ENCODE measurements at places on chromosomes 12 and 14.

DNA sequence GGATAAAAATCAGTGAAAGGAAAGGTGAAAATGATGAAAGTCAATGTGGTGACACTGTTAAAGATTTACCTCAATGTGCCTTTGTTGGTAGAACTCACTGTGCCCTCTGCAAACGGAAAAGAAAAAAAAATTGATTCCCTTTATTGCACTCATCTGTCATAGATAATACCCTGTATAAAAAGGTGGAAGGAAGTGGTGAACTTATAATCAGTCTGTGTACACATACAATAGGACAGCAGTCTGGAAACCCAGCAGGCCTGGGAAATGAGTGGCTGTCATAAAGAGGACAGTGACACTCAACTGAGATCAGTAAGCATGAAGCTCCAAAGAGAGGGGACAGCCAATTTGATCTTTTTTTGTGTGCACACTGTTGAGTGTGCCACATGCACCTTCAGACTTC lies 364.7 kb downstream of the NOVA1 start:
- no peak for DNase-seq

DNA sequence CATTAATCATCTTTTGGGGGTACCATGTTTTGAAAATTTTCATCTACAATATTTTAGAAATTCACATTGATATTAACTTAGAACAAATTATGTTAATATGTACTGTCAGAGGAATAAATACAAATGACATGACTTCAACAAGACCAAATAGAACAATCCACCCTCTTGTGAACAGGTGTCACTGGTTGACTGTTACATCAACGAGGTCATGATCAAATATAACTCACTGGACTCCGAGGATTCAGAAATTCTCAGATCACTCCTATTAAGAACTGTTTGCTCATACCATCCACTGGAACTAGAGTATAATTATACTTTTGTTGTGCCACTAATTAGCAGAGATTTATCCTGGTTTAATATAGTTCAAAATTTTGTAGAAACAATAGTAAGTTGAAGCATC lies 318.8 kb downstream of the PRKD1 start:
- no peak for DNase-seq

DNA sequence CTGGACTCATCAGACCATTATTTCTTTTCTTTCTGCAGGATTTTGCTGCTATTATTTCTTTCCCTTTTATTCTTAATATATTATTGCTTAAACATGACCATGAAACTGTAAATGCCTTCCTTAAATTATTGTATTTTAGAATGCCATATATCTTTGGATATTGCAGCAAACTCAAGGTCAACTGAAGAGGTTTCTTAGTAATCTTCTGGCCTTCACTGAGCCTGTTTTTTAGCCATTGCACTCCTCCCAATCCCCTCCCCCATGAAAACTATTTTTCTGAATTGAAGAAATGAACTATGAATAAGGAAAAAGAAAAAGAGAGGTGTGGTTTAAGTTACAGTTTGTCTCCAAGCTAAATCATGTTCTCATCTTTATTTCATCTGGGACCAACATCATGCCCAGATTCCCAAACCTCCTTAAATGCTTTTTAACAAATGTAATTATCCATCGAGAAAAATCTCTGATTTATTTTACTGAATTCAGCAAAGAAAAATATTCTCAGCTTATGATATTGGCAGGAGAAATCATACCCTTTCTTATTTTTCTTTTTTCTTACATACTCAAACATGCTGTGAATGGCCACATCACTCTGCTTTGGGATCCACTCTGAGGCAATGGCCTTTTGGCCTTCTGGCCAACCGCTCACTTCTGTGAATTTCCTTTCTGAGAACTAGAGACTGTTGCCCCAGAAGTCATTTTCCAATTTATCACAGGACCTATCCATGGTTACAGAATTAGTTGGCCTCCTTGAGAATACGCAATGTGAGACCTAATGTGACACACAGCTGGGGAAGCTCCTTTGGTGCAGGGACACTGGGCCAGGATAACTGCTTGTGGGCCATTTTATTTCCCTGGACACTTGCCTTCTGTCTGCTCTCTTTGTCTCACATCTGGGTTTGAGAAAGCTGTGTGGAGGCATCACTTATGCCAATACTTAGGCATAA lies 50.9 kb downstream of the IGF1 start:
- no peak for DNase-seq

GRCh38 chr14:76771437-76771980 lies 10.2 kb downstream of the VASH1 start:
- DNase-seq: no peak

DNA sequence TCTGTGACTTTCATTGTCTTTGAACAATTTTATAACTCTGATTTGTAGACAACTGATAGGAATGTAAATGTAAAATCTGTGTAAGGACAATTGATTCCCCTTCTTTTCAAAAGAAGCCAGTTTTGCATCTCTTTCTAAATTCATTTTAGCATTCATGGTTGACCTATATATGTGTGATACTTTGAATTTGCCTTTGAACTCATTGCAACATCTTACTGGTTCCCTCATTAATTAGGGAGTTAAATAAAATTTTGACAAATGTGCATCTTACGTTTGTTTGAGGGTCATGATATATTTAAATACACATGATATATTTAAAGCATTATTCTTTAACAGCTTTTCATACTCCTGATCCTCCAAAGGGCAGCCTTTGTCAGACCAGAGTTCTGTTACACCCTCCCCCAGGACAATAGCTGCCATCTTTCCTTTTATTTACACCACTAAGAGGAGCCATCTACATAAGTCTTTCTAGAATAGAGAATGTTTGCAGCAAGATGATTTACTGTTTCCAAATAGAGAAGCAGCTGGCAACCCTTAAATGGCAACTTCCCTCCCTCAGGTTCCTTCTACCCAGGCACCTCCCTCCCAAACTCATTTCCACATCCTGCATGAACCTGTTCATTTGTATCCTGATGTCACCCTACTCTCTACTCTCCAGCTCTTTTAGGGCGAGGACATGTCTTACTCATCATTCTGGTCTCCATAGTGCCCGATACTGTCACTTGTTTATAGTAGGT lies 40.2 kb upstream of the APPL2 start:
- no peak for DNase-seq

- no peak for DNase-seq
These were observed 7.4 kb downstream of the GLIPR1L1 start for GRCh38 chr12:75341873-75342272.

GRCh38 chr14:77099425-77100167 lies 1.5 kb downstream of the CIPC start:
- no peak for DNase-seq

DNA sequence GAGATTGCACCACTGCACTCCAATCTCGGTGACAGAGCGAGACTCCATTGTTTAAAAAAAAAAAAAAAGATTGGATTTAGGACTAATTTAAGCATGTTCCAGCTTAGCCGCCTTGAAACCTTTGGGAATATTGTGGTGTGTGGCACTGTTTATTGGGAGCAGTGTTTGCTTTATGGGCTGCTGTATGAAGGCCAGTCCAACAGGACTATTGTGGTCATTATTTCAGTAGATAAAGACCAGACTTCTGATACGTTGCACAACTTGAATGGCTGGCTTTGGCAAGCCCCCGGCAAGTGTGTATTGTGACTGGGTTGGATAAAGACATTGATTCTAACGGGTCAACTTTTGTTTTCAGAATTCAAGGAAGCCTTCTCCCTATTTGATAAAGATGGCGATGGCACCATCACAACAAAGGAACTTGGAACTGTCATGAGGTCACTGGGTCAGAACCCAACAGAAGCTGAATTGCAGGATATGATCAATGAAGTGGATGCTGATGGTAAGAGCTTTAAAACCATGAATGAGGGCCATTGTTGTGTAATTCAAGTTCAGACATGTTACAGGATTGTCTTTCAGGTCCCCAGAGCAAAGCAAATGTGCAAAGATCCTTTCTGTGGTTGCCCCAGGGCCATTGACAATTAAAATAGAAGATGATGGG lies 4.2 kb downstream of the CALM1 start:
- no peak for DNase-seq

GRCh38 chr12:53550595-53550994 lies 43.3 kb upstream of the NPFF start:
- DNase-seq: no peak

GRCh38 chr12:42386308-42386707 lies 60.3 kb downstream of the PPHLN1 start:
- DNase-seq: no peak
